Activated T-helper 2 cell treated with anti-CD3 and anti-CD28 coated beads, Interferon-gamma antibody, Interleukin-2, Interleukin-4, amounts not matched to agents 10 μg/mL and 5 μg/mL and 100 μg/mL, durations not matched to agents 14 hours and 24 hours and 36 hours (primary cell): ENCODE measurements at places on chromosomes 12 and 14.

GRCh38 chr14:32033543-32033942, 43.6 kb upstream of the ARHGAP5 start:
- no peak for DNase-seq

DNA sequence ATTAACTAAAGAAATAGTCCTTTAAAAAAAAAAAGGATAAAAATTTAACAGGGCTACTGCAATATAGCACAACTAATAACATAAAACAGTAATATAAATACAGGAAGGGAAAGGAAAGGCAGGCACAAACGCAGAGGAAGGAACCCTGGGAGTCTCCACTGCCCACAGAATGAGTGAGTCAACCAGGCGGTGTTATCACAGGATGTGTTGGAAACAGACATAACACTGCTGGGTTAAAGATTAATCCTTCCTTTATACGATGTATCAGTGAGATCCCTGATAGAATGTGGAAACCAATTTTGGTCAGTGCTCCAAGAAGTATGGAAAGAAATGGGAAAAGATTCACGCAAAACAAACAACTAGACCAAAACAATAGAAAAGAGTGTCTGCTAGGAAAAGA, 47.9 kb downstream of the FGD6 start:
- no peak for DNase-seq

DNA sequence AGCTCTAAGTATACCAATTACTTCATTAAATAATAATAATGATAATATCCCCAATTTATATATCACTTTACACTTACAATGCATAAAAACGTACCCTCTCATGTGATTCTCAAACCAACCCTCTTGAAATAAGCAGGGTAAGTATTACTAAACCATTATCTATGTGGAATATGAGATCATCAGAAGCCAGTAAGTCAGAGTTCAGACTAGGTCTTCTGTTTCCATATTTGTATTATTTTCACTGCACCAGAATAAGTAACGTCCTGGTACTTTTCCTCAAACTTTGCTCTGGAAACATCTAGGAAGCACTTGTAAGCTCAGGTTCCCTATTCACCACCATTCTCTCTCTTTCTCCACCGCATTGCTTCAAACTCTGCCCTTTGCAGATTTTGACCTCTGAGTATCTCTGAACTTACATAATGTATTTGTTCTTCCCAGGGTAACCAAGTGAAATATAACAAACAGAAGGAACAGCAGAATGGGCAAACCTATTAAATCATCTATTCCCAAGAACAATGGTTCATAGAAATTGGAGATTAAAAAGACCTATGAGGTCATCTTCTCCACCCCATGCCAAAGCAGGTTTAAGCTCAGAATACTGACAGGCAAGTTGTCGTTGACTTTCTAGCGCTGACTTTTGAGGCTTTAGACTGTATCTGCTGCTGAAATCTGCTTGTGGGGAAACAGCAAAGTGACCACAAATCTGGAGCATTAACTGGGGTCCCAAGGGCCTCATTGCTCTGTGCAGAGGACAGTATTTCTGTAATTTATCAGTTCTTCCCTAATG, 161.3 kb upstream of the FAR2 start:
- no peak for DNase-seq

DNA sequence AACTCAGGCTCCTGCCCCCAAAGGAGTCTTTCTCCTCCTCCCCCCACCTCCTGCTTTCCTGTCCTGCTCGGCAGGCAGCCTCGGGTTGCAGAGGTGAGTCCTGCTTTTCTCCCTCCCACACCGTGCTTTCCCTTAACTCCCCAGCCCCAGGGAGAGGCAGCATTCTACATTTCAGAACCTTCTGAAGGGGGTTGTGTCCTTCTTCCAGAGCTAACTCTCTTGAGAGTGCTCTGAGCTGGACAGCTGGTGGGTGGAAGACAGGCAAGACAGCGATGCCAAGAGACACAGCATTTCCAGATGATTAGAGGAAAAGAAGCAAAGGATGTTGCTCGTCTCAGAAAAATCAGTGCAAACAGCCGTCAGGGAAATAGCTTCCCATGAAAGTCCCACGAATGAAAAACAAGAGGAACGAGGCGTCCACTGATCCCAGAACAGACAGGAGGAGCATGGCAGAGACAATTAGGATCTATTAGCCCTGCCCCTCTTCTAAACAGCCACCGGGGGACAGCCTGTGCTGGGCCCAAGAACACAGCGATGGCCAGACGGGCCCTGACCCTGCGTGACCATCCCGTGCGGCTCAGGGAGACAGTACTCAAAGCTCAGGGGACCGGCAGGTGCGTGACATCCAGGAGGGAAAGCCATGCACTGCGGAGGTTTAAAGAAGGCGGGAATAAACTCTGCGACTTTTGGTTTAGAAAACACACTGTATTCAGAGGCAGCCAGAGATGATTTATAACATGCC, 216.5 kb upstream of the RTL1 start:
- no peak for DNase-seq

GRCh38 chr14:96225745-96226151, 21.1 kb downstream of the BDKRB2 start:
- DNase-seq: no peak

DNA sequence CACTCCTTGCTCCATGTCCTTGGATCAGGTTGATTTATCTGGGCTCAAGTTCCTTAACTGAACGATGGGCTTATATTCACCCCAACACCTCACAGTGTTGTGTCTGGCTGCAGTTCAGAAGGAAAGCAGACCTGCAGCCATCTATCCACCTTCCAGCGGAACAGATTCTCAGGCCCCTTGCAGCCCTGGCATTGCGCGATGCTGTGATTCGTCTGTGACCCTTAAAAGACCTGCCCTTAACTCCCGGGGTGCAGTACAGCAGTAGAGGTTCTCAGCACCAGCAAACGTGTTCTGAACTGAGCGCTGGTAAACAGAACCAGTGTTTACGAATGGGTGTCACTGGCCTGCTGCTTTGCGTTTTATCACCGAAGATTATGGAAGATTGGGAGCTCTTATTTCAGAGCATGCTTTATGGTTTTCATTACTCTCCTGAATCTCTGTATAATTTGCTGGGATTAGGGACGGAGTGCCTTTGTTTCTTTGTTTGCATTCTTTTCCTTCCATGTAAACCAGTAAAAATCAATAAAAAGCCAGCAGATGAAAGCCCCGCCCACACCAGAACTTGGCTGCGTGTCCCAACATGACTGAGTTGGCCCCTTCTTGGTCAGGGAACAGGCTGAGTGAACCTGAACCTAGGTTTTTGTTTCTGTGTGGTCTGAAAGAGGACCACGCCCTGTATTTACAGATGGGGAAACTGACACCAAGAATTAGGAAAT, 286.7 kb upstream of the CRY1 start:
- DNase-seq: no peak

- no peak for DNase-seq
Observed at GRCh38 chr12:3207858-3208257, 130.7 kb downstream of the TSPAN9 start.

DNA sequence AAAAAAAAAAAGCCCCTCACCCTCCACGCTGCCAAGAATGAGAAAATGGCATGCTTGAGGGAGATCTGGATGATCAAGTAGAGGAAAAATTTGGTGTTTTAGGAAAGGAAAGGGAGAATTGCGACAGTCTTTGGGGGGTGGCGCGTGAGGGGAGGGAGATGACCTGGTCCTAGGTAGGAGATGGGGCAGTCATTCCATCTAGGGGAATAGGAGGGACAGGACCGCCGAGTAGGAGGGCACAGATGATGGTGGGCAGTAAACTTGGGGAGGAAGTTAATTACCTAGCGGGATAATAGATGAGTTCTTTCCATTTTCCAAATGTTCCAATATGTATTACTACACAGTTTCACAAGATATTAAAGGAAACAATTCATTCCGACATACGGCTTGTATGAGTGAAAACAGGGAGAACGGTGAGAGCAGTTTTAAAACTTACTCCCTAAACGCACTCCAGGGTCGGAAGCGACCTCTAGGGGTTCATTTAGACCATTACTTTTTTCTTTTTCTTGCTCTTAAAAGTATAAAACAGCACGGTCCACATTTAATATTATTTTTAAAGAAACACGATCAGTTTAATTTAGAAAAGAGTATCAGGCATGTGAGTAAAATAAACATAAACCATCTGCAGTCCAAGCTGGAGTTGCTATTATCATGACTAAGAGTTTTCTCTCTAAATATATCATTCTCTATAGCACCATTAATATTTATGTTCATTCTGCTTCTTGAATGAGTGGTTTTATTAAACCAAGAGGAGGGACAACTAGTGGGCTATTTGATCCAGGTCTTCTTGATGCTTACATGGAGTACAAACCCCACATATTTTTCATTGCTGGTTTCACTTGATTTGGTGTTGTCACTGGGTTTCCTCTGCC, 3.0 kb upstream of the FNTB start:
- DNase-seq: no peak

DNA sequence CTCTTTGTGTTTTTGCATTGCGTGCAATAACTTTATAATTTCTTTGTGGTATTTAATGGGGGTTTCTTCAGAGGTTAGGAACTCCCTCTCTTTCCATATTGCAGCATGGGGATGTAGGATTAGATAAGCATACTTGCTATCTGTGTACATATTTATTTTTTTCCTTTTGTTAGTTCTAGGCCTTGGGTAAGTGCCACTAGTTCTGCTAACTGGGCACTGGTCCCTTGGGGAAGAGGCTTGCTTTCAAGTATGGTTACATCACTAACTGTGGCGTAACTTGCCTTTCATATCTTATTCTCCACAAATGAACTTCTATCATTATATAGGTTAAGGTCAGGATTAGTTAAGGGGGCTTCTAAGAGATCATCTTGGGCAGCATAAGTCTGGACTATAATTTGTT, 31.5 kb upstream of the SLCO1B3 start:
- no peak for DNase-seq

GRCh38 chr12:18754124-18754707, 16.3 kb downstream of the CAPZA3 start:
- no peak for DNase-seq

DNA sequence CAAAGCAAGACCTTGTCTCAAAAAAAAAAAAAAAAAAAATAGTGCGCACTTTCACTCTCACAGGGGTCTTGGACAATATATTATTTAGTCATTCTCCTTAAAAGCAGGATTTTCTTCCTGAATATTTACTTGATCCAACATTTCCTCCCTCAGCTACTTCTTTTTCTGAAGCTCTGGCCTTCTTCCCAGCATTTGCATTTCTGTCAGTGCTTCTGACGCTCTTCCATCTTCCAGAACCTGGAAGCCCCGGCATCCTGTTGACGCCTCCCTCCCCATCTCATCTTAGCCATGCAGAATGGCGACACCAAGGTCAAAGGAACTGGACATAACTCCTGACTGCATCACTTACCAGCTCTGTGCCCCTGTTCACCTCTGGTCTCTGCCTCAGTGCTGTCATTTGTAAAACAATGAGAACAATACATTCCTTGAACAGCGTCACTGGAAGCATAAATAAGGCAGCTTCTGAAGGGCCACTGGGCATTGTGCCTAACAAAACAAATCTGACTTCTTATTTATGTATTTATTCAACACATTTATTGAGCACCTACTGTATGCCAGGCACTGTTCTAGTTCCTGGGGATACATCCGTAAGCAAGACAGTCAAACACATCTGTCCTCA, 90.9 kb upstream of the MDM1 start:
- DNase-seq: no peak

DNA sequence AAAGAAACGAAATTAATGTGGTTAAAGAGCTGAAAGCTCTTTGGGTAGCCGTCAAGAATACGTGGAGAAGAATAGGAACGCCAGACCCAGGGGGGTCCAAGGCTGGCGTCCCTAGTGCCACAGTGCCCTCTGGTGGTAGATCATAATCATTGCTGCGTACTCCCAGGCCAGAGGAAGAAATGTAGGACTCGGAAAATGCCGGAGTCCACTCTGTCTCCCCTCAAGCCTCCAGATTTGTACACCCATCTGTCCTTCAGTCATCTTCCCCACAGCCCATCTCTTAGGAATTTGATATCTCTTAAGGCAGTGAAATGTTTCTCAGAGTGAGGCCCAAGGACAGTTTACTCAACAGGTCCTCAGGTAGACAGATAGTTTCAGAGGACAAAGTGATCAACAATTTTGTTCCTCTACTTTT, 25.4 kb upstream of the PLEKHG6 start:
- peak; percentile 40 for DNase-seq

GRCh38 chr12:15689751-15690191, 99.4 kb downstream of the EPS8 start:
- DNase-seq: no peak

GRCh38 chr14:68547305-68548193, 245.3 kb downstream of the ZFP36L1 start:
- no peak for DNase-seq

DNA sequence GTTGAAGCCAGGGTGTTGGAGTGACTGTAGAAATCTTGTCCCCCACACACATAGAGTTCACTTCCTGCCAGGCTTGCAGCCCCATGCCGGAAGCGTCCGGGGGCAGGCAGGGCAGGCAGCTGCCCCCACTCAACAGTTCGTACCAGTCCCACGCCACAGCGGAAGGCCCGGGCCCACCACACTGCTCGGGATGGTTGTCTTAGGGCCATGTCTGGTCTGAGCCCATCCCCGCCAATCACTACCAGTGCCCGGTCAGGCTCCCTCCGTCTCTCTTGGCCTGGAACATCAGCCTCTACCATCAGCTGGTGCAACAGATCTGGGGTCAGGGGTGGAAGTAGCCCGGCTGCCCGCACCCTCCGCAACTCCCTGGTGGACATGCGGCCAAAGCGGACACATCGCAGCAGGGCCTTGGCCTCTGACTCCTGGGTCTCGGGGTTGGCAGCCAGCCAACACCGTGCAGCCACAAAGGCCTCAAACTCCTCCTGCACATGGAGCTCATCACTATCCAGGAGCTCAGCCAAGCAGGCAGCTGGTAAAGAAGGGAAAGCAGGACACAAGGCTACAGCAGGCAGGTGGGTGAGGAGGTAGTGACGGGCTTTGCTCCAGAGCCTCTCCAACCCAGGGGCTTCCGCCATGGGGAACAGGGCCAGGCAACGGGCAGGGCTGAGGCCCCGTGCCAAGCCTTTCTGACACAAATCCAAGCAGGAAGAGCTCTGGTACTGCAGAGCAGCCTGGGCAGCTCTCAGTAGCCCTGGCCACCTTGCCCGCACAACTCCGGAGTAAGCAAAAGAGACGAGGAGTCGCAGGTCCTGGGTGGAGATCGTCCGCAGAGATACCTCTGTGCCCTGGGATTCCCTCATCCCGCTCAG, 5.9 kb downstream of the KLHL33 start:
- DNase-seq: no peak

DNA sequence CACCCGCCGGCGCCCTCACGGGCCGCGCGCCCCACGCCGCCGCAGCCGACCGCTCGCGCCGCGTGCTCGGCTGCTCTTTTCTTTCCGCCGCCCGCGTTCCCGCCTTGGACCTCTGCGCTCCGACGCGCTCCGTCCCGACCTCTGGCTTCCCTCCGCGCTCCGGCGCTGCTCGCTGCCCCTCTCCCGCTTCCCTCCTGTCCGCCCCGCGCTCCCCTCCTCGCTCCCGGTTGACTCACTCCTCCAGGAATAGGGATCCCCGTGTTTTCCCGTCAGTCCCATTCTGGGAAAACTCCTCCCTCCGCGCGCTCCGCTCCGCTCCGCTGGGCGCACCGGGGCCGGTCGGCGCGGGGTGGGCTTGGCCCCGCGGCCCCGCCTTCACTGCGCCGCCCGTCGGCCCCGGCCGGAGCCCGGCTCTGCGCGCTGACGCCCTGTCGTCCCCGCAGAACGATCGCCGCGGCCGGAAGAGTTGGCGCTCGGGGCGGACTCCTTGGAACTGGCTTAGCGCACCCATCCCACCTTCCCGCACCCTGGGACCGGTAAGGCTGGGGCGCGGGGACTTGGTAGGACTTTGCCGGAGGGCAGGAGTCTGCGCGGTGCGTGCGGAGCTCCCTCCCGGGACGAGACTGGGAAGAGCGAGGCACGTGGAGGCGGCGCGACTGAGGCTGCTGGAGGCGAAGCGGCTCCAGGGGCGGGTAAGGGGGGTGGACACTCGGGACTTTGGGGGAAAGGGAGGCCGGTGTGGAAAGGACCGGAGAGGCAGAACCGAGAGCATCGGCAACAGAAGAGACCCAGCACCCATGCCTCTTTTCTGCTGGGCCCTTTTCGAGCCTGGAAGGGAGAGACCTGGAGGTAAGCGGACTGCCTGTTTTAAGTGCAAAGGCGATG, 550 bp downstream of the TEAD4 start:
- no peak for DNase-seq
